Uterus (tissue), 4 donors: ENCODE measurements at places on chromosomes 5 and 9. TPM values are rescaled to one million over a fixed set of nuclear protein-coding genes. Genes with fewer than 3 reads are reported as not detected.

BTNL3 gene
- not detected for total RNA-seq

- H3K4me1 ChIP-seq = no peaks in the 10 kb centered on the region
- H3K36me3 ChIP-seq = no peaks in the 10 kb centered on the region
- no peak overlapping the region for H3K27ac ChIP-seq
- H3K4me3 ChIP-seq = no peak overlapping the region
- DNase-seq = no peak
Measured at GRCh38 chr5:39661026-39661779, 236.4 kb upstream of the DAB2 start.

SRD5A1 gene
- 10.1 TPM for total RNA-seq

RABEPK gene
- 20.0 TPM for total RNA-seq

- H3K4me1 ChIP-seq = no peaks in the 10 kb centered on the region
- H3K27me3 ChIP-seq = no peaks in the 10 kb centered on the region
- H3K36me3 ChIP-seq = no peaks in the 10 kb centered on the region
- no peak for DNase-seq
Measured at GRCh38 chr5:74418709-74419108, 221.8 kb downstream of the ENC1 start.

DNA sequence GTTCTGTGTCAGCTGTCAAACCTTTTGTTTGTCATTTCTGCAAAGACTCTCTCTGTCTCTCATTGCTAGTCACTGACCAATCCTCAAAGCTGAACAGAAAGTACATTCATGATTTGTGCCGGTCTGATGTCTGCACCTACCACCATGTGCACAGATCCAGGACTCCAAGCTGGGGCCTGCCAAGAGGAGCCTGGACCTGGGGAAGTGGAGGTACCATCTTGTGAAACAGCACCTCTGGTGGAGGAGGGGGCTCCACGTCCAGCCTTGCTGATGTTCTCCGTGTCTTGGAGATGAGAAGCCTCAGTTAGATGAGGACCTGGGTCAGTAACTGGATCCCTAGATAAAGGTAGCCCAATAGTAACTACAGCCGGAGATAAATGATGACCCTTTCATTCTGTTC, 98.9 kb downstream of the TENT4A start:
- no peaks in the 10 kb centered on the region for H3K4me1 ChIP-seq
- no peaks in the 10 kb centered on the region for H3K36me3 ChIP-seq
- H3K4me3 ChIP-seq = no peak overlapping the region

ISCA1 gene
- total RNA-seq = 62.4 TPM

LNPEP gene
- total RNA-seq = 35.0 TPM
